ENCODE measurements at places on chromosomes 7 and 10.
A peak's percentile ranks its signal among the peaks of the same experiment; 100 is the strongest.

- DNase-seq, result no peak
These were observed 33.7 kb downstream of the MCM10 start for GRCh38 chr10:13195016-13195415.

- DNase-seq, result no peak
These were observed 282.8 kb downstream of the GPR158 start for GRCh38 chr10:25457552-25457951.

DNA sequence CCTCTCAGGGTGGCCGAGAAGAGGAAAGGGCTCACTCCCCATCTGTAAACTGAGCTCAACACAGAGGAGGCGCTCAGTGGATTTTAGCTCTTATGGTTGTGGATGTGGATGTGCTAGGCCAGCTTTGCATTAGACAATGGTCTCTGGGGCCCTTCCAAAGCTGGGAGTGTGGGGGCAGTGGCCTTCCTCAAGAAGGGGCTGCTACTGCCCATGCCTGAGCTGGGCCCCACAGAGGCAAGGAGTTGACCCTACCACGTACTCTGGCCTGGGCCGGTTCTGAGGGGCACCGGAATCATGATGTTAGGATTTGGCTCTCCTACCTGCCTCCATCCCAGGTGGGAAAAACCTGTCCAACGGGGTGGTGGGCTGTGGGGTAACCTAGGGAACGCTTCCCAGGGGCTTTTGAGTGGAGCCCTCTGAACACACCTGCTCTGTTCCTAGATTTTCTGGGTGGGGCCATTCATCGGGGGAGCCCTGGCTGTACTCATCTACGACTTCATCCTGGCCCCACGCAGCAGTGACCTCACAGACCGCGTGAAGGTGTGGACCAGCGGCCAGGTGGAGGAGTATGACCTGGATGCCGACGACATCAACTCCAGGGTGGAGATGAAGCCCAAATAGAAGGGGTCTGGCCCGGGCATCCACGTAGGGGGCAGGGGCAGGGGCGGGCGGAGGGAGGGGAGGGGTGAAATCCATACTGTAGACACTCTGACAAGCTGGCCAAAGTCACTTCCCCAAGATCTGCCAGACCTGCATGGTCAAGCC, 11.5 kb downstream of the AQP1 start:
- DNase-seq, result no peak

DNA sequence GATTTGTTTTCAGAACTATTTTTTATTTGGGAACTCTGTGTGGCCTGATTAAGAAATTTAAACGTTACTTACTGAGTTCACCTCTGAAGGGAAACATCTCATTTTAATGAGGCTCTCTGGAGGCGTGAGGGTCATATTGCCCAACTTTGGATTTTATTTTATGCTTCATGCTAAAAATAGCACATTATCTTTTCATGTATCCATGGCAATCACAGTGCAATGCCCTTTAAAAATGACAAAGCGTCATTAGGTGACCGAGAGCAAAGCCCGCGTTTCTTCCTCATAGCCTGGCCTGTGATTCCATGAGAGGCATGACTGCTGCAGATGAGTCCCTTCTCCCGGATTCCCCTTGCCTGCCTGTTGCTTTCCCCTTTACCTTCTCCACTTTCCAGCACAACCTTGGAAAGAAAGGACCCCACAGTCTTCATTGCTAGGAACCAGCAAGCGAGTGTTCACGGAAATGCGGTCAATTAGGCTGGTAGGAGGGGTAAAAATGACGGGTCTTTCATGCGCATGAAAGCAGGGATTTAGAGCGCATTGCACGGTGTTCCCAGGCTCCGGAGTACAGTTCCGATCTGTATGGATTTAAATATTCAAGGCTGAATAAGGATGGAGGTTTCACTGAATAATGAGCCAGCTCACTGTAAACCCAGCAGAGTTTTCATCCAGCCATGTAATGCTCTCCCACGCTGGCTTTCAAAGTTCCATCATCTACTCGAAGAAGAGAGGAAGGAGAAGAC, 98.2 kb upstream of the PITRM1 start:
- no peak for DNase-seq

GRCh38 chr7:118041251-118041878, 142.6 kb upstream of the LSM8 start:
- DNase-seq, result no peak

DNA sequence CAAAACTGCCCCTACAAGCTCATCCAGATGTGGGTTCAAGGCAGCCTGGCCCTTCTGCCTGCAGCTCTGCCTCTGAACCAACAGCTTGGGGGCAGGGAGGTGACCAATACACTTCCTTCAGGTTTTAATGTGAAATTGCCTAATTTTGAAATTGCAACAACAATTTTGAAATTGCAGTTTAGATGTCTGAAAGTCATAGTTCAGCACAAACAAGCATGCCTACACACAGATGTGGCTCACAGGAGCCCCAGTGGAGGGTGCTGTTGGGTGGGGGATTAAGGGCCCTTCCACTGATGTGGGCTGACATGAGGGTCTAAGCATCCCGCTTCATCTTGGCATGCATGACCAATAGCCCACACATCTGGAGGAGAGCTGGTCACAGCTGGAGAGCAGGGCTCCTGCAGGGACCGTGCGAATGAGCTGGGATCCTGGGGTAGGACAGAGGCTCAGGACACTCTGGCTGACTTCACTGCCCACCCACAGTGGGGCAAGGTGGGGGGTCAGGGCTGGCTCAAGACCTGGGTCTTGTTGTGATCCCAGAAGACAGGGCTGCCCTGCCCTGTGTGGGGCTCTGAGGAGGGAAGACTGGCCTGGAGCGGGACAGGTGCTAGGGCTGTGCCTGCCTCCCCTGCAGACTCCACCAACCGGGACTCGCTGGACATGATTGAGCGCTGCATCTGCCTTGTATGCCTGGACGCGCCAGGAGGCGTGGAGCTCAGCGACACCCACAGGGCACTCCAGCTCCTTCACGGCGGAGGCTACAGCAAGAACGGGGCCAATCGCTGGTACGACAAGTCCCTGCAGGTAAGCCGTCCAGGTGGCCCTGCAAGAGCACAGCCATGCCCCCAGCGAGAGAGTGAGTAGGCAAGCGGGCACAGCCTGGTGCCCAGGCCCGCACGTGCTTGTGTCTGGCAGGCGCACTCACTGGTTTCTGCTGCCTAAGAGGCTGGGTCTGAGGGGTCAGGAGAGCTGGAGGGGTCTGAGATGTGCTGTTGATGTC, 32.3 kb downstream of the CHAT start:
- DNase-seq, result no peak

DNA sequence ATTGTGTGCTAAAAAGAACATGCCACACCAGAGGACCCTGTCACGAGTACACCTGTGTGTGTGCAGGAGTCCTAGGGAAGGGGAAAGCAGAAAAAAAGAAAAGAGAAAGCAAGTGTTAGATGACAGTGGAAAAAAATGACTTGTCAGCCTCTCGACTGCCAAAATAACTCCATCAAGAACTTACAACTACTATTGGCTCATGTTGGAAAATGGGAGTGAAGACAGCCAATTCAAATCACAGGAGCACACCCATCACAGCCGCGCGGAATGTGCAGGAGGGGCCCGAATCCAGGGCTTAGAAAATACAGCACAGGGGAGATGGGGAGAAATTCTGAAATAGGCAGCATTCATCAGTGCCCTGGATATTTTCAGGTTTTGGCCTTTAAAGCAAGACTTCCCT, 38.1 kb upstream of the FOXI2 start:
- DNase-seq, result no peak

GRCh38 chr10:50605269-50605950, 18.3 kb downstream of the SGMS1 start:
- DNase-seq, result peak; percentile 16

GRCh38 chr10:44010873-44011602, 362.4 kb upstream of the ZNF32 start:
- no peak for DNase-seq

- DNase-seq, result no peak
These were observed 8.3 kb downstream of the NOD1 start for GRCh38 chr7:30470163-30470770.

DNA sequence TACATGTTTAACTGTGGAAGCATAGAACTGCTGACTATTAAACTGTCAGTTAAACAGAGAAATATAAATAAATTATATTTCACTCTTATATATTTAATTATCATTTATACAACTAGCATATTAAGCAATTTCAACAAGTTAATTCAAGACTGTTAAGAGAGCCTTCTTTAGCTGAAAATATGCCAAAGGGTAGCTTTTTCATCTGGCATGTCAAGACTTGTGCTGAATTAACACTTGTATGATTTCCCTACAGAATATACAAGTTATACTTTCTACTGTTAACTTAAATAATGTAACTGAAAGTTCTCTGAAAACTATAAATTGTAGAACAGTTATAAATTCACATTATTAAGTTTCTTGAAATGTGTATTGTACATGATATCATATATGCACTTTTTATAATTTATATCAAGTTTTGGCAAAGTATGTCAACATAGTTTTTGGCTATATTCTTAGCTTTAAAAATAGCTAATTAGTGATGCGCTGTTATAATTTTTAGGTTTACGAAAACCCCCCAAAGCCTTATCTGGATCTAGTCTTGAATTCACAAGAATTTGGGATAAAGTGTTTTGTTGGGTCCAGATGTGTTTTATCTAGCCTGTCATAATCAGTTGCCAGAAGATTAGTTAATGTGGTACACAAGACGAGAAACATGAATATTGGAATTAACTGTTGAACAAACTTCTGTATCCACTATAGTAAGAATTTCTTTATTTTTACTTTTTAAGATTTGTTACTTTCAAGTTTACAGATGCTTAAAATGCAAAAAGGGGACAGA, 231.1 kb upstream of the FOXP2 start:
- DNase-seq, result no peak

DNA sequence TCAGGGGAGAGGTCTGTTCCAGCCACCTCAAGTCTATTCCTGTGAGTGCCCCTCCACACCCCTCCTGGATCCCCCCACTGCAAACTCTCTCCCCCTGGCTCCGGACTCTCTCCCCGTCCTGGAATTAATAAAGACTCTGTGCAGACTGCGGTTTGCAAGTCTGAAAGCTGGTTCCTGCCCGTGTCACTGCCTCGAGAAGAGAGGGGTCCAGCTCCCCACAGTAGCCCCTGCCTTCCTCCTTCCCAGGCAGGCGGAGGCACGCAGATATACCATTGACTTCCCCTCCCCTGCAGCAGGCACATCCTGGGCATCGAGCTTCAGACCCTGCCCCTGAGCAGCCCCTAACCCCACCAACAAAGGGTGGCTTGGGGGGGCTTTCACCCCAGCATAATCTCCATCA, 2.2 kb upstream of the ELN start:
- DNase-seq, result no peak

All from CD4-positive, alpha-beta T cell treated with Interleukin-21 for 1 hour (primary cell).